ENCODE measurements at places on chromosomes 1 and 21.

DNA sequence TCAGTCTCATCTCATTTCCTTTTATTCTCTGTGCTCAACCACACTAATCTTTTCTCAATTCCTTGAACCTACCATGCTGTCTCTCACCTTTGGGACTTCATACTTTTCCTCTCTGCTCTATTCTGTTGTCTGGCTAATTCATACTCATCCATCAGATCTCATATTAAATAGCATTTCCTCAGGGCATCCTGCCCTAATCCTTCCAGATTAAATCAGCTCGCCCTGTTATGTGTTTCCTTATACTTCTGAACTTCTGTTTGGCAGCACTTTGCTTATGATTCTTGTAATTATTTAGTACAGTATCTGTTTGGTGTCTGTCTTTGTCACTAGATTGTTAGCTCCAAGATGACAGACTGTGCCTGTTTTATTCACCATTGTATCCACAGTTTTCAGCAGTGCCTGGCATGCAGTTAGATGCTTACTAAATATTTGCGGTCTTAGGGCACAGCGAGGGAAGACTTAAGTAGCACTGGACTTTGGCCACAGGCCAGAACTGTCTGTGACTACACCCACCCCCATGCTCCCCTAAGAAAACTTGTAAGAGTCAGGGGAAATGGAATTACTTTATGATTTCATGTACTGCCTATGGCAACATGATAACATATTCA lies 9.9 kb upstream of the CAP1 start:
- DNase-seq: no peak

DNA sequence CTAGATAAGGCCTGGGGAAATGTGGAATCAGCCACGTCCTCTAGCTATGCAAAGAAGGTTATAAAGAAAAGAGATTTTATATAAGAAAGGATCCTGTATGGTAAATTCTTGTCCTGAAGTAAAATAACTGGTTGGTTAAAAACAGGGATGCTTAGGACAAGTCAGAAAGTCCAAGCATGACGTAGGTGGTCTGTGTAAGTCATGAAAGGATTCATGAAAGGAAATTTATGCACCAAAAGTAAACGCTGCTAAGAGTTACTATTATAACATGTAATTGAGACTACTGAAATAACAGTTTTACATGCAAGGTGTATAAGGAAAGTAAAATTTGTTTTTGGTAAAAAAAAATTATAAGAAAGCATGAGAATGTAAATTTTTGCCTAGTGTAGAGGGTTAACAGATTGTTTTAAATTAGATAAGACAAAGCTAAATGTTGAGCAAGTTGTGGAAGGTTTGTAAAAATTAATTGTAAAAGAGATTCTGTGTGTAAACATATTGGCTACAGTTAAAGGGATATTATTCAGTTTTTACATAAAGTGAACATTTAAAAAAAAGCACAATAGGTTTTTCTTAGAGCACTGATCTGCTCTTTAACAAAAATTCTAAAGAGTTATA lies 43.9 kb downstream of the PIGK start:
- no peak for DNase-seq

DNA sequence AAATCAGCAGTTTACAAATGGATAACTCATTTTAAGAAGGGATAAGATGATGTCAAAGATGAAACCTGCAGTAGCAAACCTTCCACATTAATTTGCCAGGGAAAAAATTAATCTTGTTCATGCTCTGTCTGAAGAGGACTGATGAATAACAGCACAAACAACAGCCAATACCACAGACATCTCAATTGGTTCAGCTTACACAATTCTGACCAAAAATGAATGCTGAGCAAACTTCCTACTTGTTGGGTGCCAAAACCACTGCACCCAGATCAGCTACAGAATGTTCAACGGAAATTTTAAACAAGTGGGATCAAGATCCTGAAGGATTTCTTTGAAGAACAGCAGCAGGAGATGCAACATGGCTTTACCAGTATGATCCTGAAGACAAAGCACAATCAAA lies 98.3 kb downstream of the COQ8A start:
- DNase-seq: no peak

DNA sequence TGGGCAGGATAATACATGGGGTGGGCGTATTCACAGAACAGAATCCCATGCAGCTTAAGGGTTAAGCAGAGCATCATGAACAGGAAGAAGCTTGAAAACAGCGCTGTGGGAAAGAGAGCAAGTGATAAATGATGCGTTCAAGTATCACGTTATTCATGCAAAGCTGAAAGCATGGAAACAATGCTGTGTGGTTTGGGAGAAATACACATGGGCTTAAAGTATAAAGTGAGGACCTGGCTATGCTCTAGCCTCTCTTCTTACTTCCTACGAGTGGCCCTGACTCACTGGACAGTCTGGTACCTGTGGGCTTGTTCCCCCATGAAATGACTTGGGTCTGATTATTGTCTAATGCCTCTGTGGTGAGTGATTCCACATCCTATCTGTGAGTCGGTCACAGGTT lies 25.7 kb downstream of the TMPRSS2 start:
- DNase-seq: no peak

GRCh38 chr1:219126377-219126776 lies 47.3 kb upstream of the LYPLAL1 start:
- no peak for DNase-seq

GRCh38 chr1:42420911-42421585 lies 34.8 kb downstream of the ZMYND12 start:
- DNase-seq: no peak

GRCh38 chr1:234398849-234399381 lies 25.7 kb downstream of the COA6 start:
- no peak for DNase-seq

DNA sequence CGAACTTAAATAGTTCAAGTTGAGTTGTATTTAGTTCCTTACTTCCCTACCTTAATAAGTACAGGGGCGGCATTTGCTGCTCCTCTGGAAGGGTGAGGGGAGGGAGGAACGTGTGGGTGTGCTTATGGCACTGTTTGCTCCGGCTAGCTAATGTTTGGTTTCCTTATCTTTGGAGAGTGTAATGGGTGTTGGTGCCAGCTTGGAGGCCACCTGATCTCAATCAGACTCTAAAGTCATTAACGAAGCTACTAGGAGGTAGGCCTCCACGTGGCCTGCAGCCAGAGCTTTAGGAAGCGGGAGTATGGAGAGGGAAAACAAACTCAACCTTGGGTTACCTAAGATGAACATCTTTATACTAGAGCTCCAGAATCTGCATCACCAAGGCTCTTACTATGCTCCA lies 43.0 kb upstream of the RAP1A start:
- DNase-seq: no peak

GRCh38 chr1:157838966-157839365 lies 2.6 kb downstream of the CD5L start:
- DNase-seq: no peak

GRCh38 chr21:15809065-15809464 lies 79.3 kb downstream of the USP25 start:
- no peak for DNase-seq

- DNase-seq: no peak
Measured at GRCh38 chr1:29696656-29697390, 460.5 kb downstream of the PTPRU start.

- no peak for DNase-seq
Measured at GRCh38 chr1:245046315-245046714, 108.5 kb upstream of the KIF26B start.

- DNase-seq: no peak
Measured at GRCh38 chr1:35629051-35629450, 12.3 kb downstream of the PSMB2 start.

DNA sequence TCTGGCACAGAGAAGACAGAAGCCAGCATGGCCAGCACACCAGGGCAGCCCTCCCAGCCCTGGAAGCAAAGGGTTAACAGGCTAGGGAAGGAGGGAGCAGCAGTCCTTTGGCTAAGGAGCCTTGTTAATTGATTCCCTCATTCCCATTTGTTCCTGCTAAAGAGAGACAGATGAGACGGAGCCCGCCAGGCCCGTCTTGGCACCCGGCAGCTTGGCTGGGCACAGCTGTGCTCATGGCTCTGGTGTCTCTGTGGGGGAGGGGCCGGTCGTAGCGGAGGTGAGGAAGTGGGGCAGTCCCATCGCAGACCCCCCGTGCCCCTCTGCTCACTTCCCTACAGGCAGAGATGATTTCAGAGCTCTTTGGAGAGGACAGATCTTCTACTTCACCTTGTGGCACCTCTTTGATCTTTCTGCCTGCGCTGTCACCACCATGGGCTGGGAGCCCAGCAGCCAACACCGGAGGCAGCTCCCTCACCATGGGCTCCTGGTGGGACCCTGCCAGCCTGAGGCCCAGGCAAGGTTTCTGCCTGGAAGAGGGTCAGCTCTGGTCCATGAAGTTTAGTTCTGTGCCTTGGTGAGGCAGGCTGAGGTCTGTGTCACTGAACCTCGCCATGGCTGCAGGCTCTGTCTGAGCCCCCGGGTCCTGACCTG lies 38.0 kb downstream of the FOXO6 start:
- no peak for DNase-seq

DNA sequence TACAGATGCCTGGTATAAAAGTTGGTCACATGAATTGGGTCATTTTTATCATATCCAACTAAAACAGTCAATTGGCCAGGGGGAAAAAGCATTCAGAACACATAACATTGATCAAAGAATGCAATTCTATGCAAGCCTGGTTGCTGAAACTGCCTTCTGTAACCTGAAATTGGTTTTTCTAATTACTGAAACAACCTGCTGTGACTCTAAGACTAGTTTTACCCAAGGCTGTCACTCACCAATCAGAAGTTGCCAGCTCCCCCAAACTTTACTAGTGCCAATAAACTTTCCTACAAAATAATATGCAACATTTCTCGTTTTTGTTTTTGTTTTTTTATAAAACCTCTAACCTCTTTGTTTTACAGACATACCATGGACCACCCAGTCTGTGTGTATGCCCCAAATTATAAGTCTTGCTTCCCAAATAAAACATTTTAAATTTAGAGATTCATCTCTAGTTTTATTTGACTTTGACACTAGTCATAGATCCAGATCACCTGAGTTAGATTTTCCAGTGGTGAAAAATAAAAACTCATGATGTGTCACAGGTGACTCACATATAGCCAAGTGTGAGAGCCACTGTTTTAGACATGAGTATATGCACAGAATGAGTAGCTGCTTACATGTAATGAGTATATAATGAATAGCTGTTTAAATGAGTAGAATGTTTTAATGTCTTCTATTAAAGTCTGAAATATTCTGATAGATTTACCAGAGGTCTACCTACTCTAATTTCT lies 64.2 kb upstream of the CR2 start:
- no peak for DNase-seq

- DNase-seq: no peak
Measured at GRCh38 chr1:31702836-31703404, 897 bp downstream of the COL16A1 start.

- DNase-seq: no peak
Measured at GRCh38 chr1:29650041-29650400, 413.7 kb downstream of the PTPRU start.

- DNase-seq: no peak
Measured at GRCh38 chr1:227891955-227892488, 55.7 kb downstream of the WNT9A start.

- DNase-seq: no peak
Measured at GRCh38 chr1:158035014-158035413, 41.6 kb downstream of the KIRREL1 start.

GRCh38 chr1:13951793-13952751 lies 252.1 kb downstream of the PRDM2 start:
- DNase-seq: no peak

DNA sequence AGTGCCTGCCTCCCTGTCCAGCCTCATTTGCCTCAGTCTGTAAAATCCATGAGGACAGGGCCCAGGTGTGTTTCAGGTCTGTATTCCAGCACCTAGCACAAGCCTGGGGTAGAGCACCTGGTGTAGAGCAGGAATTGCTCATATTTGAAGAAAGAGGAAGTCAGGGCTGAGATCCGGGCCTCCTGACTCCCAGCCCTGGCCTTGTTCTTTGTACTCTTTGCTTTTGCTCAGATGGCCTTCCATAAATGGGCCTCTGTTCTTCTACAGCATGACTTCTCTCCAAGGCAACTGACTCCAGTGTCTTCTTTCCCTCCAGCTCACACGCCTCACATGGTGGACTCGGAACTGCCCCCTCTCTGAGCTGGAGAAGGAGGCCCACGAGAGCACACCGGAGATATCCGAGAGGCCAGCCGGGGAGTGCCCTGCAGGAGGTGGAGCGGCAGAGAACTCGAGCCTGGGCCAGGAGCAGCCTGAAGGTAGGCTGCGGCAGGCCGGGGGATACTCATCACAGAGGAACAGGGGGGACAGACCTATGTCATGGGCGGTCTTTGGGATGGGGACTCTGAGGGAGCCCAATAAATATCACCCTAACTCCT lies 19.7 kb downstream of the SLC5A9 start:
- no peak for DNase-seq

DNA sequence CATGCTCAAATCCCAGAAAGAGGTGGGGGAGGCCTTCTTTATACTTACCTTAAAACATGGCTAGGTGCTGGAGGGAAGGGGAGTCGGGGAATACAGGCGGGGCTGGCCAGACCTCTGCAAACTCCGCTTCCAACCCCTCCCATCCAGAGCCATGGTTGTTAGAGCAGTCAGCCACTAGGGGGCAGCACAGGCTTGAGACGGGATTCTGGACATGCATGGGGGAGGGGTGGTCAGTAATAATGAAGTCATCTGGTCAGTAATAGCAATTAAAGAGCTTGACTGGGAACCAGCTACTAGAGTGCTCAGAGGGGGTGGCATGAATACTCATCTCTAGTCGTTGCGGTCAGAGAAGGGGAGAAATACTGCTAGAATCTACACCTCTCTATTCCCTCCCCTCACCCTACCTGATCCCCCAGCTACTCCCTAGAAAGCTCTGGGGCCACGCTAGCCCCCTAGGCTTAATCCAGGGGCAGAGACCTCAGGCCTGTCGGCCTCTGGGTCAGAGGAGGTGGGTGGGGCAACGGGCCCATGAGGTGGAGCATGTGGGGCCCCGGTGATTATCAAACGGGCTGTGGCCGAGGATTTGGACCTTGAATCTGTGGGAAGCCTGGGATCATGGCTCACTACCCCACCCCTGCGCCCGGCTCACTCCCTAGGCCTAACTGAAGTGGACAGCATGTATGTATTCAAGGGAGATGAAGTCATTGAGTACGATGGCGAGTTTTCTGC lies 2.9 kb downstream of the CASQ1 start:
- peak; percentile 72 for DNase-seq

Data from CD4-positive, alpha-beta T cell treated with Interleukin-6 at 100 ng/mL for 8 hours (primary cell).